Endothelial cell of umbilical vein (primary cell): ENCODE measurements at places on chromosomes 11 and 22. TPM values are rescaled to one million over a fixed set of nuclear protein-coding genes. Genes with fewer than 3 reads are reported as not detected.

The C11orf86 gene
- not detected in 2 replicates for total RNA-seq

The OR6T1 gene
- not detected in 2 replicates for total RNA-seq

The RCOR2 gene
- 0.13 and 1.7 TPM in 2 replicates for total RNA-seq

The SLN gene
- not detected in 2 replicates for total RNA-seq

The MS4A6E gene
- total RNA-seq: not detected in 2 replicates

The MS4A3 gene
- total RNA-seq: not detected in 2 replicates

The TTLL8 gene
- total RNA-seq: not detected in 2 replicates

The CABP4 gene
- total RNA-seq: 4.2 and 5.0 TPM in 2 replicates

The DEUP1 gene
- total RNA-seq: not detected in 2 replicates

The MIOX gene
- not detected in 2 replicates for total RNA-seq

The MCHR1 gene
- not detected in 2 replicates for total RNA-seq

The FZD4 gene
- 109 and 112 TPM in 2 replicates for total RNA-seq

The KCTD14 gene
- total RNA-seq: 1.1 and 1.8 TPM in 2 replicates

The SMIM35 gene
- total RNA-seq: not detected in 2 replicates

The MYBPC3 gene
- not detected in 2 replicates for total RNA-seq

The TRIM51 gene
- total RNA-seq: not detected in 2 replicates

The SPON1 gene
- 0.31 TPM in 1 of 2 replicates, not detected in the other for total RNA-seq

The PTPN5 gene
- not detected in 2 replicates for total RNA-seq

The ST14 gene
- not detected in 2 replicates for total RNA-seq

The PATE2 gene
- total RNA-seq: 0.31 TPM in 1 of 2 replicates, not detected in the other

The OLFML1 gene
- not detected in 2 replicates for total RNA-seq

The TRIM5 gene
- 54.5 and 61.4 TPM in 2 replicates for total RNA-seq

The TMEM25 gene
- 18.9 and 20.4 TPM in 2 replicates for total RNA-seq

The FREY1 gene
- total RNA-seq: 1.1 and 1.4 TPM in 2 replicates

The DERL3 gene
- total RNA-seq: 2.4 and 3.4 TPM in 2 replicates

The PGR gene
- total RNA-seq: not detected in 2 replicates

The TENM4 gene
- 0.27 TPM in 1 of 2 replicates, not detected in the other for total RNA-seq

The KRTAP5-11 gene
- not detected in 2 replicates for total RNA-seq

The RBMXL2 gene
- total RNA-seq: 0.51 TPM in 1 of 2 replicates, not detected in the other

The POLR2F gene
- 98.3 and 106 TPM in 2 replicates for total RNA-seq

The VPS37C gene
- total RNA-seq: 23.4 and 24.2 TPM in 2 replicates

The TTC36 gene
- 0.60 and 1.1 TPM in 2 replicates for total RNA-seq

The CAPN5 gene
- total RNA-seq: 14.3 and 15.0 TPM in 2 replicates

The SLC43A3 gene
- total RNA-seq: 68.9 and 89.4 TPM in 2 replicates

The CD6 gene
- total RNA-seq: not detected in 2 replicates

The TUBA8 gene
- 4.0 and 6.9 TPM in 2 replicates for total RNA-seq

The PKNOX2 gene
- 0.11 and 0.14 TPM in 2 replicates for total RNA-seq

The NOX4 gene
- 34.0 and 47.7 TPM in 2 replicates for total RNA-seq

The MFRP gene
- not detected in 2 replicates for total RNA-seq

The FADS1 gene
- 109 and 110 TPM in 2 replicates for total RNA-seq

The JRKL gene
- 7.0 and 7.6 TPM in 2 replicates for total RNA-seq

The DCHS1 gene
- total RNA-seq: 73.0 and 73.1 TPM in 2 replicates

The OR2AT4 gene
- total RNA-seq: not detected in 2 replicates

The ARHGAP20 gene
- 1.1 and 1.4 TPM in 2 replicates for total RNA-seq

The MMP13 gene
- total RNA-seq: not detected in 2 replicates

The RASSF7 gene
- total RNA-seq: 12.2 and 14.1 TPM in 2 replicates

The PDGFB gene
- total RNA-seq: 240 and 273 TPM in 2 replicates

The DNAJB7 gene
- total RNA-seq: not detected in 2 replicates

The DRD2 gene
- not detected in 2 replicates for total RNA-seq

The FOLH1 gene
- total RNA-seq: 0.53 and 1.4 TPM in 2 replicates

The OR52N4 gene
- not detected in 2 replicates for total RNA-seq

The SEPTIN3 gene
- total RNA-seq: 0.18 TPM in 1 of 2 replicates, not detected in the other

The CRYBA4 gene
- not detected in 2 replicates for total RNA-seq

The P2RX6 gene
- total RNA-seq: not detected in 2 replicates

The OR52I2 gene
- not detected in 2 replicates for total RNA-seq

The FGF4 gene
- not detected in 2 replicates for total RNA-seq
